ENCODE measurements at places on chromosomes 16 and 17.

GRCh38 chr16:81537721-81538561 is 93.3 kb downstream of the CMIP start:
- DNase-seq: no peak

- DNase-seq: no peak
Observed at GRCh38 chr17:78872486-78872885, 30.5 kb downstream of the CEP295NL start.

DNA sequence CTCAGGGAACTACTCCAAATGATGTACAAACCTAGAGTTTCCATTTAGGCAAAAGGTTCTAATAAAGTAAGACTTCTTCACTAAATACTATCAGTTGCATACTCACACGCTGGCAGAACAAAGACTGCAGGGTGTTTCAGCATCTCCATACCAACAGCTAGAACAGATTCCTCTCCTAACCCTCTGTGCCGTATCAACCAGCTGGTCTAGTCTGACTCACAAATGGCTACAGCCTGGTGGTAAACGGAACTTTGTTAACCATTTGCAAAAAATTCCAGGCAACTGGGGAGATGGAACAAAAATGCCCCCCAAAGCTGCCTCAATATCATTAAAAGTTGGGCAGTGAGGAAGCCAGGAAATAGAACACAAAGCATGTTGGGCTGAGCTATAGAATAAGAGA is 217.1 kb downstream of the GRIN2A start:
- DNase-seq: no peak

DNA sequence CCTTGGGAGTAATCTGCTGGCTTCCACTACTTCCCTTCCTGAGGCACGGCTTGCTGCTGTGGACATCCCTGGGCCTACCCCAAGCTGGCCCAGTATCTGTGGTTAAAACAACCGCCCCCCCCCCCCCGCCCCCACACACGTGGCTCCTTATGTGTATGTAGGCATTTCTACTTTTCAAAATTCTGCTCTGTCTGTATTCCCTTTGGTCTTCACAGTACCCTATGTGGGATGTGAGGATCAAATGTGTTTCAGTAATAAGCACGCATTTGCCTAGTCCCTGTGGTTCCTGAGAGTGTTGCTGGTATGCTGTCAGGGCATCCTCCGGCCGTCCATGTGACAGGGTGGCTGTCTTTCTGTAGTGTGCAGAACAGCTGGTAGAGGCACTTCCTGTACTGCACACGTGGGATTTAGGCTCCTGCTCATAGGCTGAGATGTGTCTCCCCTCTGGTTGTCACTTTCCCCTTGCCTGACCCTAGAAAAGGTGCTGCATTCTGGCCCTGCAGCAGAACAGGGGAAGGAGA is 2.2 kb downstream of the NT5M start:
- no peak for DNase-seq

DNA sequence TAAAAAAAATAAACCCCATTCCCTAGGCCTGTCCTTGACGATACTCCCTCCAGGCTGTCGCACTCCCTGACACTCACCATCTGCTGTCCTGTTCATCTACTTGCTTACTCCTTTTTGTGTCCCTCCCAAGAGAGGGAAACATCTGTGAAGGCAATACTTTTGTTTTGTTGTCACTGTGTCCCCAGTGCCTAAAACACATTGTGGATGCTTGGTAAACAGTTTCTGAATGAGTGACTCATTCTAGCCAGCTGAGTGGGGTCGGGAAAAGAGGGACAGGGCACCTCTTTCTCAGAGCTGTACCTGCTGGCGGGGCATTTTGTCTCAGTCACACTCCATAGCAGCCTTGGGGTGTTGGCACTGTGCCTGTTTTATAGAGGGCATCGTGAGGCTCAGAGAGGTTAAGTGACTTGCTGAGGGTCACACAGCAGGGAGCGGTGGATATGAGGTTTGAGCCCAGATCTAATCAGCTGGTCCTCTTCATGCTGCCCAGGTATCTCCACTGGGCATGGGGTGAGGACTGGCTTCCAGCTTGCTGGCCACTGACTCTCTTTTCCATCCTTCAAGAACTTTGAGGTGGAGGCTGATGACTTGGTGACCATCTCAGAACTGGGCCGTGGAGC is 15.6 kb downstream of the MAP2K3 start:
- DNase-seq: no peak

GRCh38 chr16:55506083-55506482 is 2.8 kb upstream of the LPCAT2 start:
- DNase-seq: no peak

DNA sequence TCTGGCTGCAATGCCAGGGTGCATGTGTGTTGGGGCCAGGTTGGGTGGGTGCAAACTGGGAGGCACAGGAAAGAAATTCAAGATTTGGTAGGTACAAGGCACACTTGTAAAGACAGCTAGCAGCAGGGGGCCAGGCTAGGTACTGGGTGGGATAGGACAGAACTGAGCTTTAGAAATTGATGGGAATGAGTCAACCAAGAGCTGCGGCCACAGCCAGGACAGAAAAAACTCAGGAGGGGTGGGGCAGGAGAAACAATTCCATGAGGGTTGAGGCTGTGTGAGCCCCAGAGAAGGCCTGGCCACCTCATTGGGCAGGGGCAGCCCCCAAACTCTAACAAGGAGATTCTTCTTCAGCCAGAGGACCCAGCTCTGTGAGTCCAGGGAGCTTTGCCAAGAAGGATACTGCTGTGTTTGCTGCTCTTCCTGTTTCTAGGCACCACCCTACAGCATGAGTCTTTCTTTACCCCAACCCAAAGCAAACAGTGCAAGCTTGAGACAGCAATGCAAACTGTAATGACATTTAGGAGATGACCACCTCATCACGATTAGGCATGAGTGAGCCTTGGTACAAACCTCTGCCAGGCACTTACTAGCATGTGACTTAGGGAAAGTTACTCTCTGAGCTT is 21.3 kb upstream of the CCDC182 start:
- no peak for DNase-seq

DNA sequence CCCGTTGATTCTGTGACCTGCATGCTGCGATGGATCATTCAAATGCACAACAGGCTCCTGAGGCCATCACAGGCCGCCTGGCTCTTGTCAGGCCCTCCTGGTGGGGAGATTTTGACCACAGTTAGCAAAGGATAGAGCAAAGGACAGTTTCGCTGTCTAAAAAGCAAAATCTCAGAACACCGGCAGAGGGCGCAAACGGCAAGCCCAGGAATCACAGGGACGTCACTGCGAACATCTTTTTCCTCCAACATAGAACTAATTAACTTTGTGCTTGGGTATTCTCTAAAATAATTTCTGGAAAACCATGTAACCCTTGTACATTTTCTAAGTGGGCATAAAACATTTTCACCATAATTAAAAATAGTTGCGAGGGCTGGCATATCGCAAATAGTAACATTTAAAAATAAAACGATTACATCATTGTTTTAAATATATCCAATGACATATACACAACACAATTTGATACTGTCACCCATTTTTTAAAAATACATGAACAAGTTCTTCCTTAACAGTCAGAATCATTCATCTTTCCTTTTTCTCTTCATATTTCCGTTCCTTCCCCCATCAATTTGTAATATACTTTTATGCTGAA is 19.7 kb upstream of the SLC47A1 start:
- DNase-seq: peak; percentile 75

GRCh38 chr17:16005636-16006035 is 6.0 kb downstream of the TTC19 start:
- no peak for DNase-seq

DNA sequence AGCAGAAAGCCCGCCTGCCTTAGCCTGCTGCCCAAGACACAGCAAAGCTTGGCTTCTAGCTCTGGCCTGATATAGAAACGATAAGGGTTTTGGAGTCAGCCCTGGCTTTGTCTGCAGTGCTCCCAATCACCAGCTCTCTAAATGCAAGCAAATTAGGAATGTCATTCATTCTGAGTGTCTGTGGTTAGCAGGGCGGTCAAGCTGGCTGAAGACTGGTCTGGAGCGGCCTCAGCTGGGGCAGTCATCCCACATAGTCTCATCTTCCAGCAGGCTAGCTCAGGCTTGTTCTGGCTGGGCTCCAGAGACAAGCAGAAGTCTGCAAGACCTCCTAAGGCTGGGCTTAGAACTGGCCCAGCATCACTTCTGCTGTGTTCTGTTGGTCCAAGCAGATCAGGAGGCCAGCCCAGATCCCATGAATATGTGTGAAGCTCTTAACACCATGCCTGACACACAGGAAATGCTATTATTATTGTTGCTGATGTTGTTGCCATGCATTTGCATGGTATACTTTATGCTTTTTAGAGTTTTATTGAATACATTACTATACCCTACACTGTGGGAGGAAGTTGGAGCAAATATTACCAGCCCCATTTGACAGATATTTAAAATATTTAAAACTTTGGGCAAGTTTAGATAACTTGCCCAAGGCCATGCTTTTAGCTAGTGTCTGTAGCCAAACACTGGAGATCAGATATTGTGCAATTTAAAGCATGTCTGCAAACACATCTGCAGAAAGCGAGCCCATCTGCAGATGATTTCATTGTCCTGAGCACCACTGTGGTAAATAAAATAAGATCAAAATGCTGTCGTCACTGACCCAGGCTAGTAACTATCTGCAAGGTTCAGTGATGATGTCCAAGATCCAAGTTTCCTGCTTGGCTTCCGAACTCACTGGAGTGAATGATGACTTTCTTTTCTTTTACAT is 24.8 kb downstream of the TMC7 start:
- no peak for DNase-seq

DNA sequence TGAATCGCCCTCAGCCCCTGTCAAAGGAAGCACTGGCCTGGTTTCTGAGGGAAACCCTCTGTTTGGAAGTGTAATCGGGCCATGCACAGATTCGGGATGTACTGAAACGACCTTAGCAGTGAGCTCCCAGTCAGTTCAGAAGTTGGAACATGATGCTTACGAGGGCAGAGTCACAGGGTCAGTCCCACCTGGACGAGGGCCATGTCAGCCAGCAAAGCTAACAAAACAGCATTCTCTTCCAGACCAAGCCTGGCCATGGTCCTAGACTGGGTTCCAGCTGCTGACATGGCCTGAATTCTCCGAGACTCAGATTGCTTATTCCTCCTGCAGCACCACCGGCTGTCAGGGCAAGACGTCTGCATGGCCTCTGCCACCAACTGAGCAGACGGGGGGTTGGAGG is 192.2 kb upstream of the WSCD1 start:
- DNase-seq: no peak

DNA sequence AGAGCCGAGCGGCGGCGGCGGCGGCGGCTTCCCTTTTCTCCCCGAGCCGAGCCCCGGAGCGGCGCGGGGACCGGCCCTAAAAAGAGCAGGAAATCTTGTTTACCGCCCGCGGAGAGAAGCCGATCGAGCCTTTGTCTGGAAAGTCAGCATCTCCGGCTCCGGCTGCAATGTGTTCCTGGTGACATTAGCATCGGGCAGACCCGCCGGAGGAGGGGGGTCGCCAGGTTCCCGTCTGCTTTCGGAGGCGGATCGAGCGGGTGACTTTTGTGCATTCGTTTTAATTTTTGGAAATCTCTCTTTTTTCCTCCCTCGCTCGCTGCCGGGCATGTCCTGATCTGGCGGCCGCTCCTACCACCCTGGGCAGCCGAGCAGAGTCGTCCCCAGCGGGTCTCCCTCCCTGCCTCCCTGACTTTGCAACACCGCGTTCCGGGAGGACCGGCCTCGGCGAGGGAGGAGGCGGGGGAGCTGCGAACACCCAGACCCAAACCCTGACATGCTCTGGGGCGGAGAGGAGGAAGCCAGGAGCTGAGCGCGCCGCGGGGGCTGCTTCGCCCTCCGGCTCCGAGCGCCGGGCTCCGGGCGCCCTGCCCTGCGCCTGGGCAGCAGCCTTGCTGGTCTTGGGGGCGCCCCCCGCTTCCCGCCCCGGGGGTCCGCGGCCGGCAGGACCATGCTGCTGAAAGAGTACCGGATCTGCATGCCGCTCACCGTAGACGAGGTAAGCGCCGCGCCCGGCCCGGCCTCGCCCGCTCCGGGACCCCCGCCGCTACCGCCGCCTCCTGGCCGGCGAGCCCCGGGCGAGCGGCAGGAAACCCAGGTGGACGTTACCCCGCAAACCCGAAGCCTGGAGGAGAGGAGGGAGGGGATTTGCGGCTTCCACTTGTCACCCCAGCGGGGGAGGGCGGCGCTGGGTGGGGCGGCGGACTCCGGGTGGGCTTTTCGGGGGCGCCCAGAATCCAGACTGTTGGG is 690 bp downstream of the PITPNC1 start:
- DNase-seq: peak; percentile 35

GRCh38 chr16:31092330-31092729 is 2.3 kb downstream of the VKORC1 start:
- DNase-seq: no peak

- DNase-seq: no peak
Observed at GRCh38 chr16:19853742-19854542, 30.7 kb downstream of the GPRC5B start.

DNA sequence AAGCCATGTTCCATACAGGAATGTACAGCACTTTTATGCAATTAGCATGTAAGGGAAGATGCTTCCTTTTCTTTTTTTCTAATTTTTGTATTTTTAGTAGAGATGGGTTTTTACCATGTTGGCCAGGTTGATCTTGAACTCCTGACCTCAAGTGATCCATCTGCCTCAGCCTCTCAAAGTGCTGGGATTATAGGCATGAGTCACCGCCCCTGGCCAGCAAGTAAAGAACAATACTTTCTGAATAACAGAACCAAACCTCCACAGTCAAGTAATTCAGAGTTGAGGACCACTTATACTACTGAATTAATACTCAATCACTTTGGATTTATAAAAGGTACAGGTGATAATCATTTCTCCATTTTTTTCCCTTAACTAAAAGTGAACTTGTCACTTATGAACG is 13.0 kb downstream of the C16orf87 start:
- no peak for DNase-seq

DNA sequence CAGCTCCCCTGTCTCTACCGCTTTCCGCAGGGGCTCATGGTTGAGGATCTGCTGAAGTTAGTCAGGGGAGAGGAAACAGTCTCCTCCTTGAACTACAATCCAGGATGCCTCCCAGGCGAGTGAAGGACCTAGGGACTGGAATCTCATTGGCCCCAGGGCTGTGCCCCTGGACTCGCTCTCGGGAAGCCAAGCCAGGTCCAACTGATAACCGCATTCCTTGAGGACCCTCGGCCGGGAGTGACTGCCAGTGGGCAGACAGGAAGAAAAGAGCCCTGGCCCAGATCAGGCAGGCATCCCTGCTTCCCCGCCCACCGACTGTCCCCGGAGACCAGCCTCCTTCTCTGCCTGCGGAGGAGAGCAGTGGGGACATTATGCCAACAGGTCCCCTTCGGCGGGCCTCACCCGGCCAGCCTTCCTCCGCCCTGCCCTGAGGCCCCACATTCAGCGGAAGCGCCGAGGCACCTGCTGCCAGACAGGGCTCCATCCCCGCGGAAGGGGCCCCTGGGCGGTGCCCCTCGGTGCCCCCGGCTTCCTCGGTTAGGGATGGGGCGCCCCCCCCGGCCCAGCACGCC is 776 bp downstream of the LRRC75A start:
- DNase-seq: no peak

- no peak for DNase-seq
Observed at GRCh38 chr16:56093055-56093454, 98.2 kb upstream of the GNAO1 start.

Measured in memory B cell (primary cell).